B cell (primary cell): ENCODE measurements at places on chromosomes 13 and 19.

- DNase-seq, result no peak
Observed at GRCh38 chr13:78409172-78409571, 194.2 kb downstream of the POU4F1 start.

GRCh38 chr13:40422588-40423235 is 243.7 kb downstream of the FOXO1 start:
- no peak for DNase-seq

DNA sequence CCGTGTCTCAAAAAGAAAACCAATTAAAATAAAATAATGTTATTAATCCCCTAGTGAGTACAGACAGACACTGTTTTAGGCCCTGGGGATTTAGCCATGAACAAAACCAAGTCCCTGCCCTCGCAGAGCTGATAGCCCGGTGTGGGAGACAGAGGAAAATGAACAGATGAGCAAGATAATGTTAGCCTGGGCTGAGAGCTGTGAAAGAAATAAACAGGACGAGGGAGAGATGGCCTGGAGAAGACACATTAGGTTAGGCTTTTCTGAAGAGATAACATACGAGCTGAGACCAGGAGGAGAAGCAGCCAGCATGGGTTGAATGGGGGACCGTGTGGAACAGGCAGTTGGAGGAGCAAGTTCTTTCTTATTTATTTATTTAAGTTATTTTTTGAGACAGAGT is 9.0 kb downstream of the RELB start:
- no peak for DNase-seq

DNA sequence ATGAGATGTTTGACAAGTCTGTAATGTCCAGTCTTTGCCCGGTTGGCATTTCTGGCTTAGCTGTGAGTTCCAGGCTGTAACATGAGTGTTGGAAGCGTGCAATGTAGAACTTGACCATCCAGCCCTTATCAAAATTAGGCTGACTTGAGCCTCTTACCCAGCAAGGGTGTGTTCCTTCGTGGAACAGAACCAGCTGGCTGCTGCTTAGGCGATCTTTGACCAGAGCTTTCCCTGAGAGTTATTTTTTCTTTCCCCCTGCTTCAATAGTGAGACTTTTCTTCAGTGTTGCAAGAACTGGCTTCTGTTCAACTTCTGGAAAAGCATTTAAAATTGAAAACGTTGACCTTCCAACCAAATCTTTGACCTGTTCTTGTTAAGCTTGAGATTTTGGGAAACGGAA is 6.5 kb downstream of the TNFSF13B start:
- no peak for DNase-seq

GRCh38 chr19:46408664-46409039 is 4.7 kb downstream of the CCDC8 start:
- DNase-seq, result no peak

GRCh38 chr19:33551676-33552075 is 30.1 kb upstream of the PEPD start:
- no peak for DNase-seq

- DNase-seq, result peak; percentile 35
Observed at GRCh38 chr19:38389101-38389925, 816 bp downstream of the SPRED3 start.

DNA sequence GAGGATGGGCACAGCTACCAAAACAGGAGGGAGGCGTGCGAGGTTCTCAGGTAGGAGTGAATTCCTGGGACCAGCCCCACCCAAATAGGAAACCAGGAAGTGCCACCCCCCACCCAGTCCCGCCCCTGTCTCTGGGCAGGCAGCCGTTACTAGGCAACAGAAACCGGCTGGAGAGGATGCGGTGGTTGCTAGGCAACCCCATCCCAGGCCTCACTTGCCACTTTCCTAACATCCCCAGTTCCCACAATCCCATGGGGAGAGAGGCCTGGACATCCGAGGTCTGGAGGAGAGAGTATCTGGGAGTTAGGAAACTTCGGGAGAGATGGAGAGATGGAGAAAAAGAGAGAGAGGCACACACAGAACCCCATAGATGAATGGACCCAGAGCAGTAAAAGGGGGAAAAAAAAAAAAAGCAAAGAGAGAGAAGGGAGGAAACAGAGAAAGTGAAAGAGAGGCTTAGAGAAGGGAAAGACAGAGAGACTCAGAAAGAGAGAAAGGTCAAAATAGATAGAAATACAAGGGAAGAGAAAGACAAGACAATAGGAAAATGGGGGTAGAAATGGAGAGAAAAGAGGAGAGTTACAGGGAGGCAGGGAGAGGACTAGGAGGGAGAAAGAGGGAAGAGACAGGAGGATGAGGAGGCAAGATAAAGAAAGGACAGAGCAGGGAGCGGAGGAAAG is 3.8 kb downstream of the GRIK5 start:
- DNase-seq, result no peak

DNA sequence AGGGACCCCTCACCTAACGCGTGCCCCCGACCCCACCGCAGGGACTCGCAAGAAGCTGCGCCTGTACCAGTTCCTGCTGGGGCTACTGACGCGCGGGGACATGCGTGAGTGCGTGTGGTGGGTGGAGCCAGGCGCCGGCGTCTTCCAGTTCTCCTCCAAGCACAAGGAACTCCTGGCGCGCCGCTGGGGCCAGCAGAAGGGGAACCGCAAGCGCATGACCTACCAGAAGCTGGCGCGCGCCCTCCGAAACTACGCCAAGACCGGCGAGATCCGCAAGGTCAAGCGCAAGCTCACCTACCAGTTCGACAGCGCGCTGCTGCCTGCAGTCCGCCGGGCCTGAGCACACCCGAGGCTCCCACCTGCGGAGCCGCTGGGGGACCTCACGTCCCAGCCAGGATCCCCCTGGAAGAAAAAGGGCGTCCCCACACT is 4.7 kb upstream of the MYBPC2 start:
- peak; percentile 94 for DNase-seq

GRCh38 chr13:24664726-24665409 is 15.3 kb upstream of the ATP12A start:
- no peak for DNase-seq

DNA sequence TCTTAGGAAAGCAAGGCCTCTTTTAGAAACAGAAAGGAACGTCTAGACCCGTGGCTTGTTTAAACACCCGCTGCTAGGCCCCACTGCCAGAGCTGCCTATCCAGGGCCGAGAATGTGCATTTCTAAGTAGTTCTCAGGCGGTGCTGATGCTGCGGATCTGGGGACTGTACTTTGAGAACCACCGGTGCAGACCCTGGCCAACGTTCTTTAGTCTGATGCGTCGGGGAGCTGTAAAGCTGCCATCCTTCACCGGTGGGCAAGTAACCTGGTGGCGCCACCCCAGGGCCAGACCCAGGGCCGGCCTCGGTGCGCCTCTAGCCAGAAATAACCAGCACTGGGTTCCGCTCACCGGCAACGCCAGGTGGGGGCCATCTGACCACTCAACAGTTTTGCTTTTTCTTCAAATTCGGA is 47.1 kb downstream of the TGDS start:
- DNase-seq, result no peak

GRCh38 chr19:33627526-33627925 is 5.8 kb downstream of the CHST8 start:
- DNase-seq, result no peak

- DNase-seq, result peak; percentile 69
Observed at GRCh38 chr19:42596391-42597072, 1.8 kb upstream of the CEACAM8 start.

- no peak for DNase-seq
Observed at GRCh38 chr13:45782327-45783045, 69.1 kb downstream of the SIAH3 start.

DNA sequence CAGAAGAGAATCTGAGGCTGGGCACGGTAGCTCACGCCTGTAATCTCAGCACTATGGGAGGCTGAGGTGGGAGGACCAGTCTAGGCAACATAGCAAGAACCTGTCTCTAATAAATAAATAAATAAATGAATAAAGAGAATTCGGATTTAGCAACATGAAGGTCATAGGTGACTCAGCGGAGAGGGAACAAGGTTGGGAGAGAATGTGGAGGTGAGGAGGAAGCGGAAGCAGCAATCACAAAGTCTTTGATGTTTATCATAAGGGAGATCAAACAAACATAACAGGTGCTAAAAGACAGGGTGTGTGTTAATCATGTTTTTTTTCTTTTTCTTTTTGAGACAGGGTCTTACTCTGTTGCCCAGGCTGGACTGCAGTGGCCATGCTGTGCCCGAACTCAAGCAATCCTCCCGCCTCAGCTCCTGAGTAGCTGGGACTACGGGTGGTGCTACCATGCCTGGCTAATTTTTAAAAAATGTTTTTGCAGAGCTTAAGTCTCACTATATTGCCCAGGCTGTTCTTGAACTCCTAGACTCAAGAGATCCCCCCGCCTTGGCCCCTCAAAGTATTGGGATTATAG is 16.3 kb downstream of the PBX4 start:
- no peak for DNase-seq

DNA sequence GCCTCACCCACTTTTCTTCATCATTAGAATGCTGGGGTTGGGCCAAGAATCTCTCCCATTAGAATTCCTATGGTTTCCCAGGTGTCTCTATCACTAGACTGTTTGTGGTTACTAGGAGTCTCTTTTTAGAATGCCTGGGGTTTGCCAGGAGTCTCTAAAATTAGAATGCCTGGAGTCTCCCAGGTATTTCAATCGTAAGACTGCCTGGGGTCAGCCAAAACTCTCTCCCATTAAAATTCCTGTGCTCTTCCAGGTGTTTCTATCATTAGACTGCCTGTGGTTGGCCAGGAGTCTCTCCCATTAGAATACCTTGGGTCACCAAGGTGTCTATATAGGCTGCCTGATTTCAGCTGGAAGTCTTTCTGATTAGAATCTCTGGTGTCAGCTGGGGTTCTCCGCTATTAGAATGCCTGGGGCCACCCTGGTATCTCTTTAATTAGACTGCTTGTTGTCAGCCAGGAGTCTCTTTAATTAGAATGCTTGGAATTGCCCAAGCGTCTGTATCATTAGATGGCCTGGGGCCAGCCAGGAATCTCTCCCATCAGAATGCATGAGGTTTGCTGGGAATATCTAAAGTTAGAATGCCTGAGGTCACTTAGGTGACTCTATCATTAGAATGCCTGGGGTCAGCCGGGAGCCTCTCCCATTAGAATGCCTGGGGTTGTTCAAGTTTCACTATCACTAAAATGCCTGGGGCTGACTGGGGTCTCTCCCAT is 1479.2 kb downstream of the UQCRFS1 start:
- no peak for DNase-seq

- no peak for DNase-seq
Observed at GRCh38 chr13:32988608-32989289, 27.5 kb upstream of the KL start.

DNA sequence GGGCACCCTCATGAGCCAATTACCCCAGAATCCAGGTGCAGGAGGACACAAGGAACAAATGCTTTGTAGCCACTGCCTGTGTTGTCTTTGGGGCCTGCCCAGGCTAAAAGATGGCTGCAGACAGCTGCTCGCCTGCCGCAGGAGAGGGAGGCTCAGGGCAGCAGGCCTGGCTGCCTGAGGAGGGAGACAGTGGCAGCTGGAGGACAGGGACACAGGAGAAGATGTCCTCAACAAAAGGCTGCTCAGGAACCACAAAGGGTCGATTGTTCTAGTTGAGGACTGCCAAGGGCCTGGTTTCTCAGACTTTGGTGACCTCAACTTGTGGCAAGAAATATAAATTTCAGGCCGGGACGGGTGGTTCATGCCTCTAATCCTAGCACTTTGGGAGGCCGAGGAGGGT is 7.6 kb downstream of the SIRT2 start:
- DNase-seq, result no peak

GRCh38 chr13:50156561-50157127 is 141.4 kb downstream of the KCNRG start:
- DNase-seq, result no peak

GRCh38 chr13:110503037-110503901 is 58.3 kb downstream of the RAB20 start:
- DNase-seq, result no peak

GRCh38 chr13:109113427-109113826 is 484.0 kb downstream of the MYO16 start:
- DNase-seq, result no peak

- no peak for DNase-seq
Observed at GRCh38 chr19:17889609-17890214, 18.0 kb downstream of the SLC5A5 start.

DNA sequence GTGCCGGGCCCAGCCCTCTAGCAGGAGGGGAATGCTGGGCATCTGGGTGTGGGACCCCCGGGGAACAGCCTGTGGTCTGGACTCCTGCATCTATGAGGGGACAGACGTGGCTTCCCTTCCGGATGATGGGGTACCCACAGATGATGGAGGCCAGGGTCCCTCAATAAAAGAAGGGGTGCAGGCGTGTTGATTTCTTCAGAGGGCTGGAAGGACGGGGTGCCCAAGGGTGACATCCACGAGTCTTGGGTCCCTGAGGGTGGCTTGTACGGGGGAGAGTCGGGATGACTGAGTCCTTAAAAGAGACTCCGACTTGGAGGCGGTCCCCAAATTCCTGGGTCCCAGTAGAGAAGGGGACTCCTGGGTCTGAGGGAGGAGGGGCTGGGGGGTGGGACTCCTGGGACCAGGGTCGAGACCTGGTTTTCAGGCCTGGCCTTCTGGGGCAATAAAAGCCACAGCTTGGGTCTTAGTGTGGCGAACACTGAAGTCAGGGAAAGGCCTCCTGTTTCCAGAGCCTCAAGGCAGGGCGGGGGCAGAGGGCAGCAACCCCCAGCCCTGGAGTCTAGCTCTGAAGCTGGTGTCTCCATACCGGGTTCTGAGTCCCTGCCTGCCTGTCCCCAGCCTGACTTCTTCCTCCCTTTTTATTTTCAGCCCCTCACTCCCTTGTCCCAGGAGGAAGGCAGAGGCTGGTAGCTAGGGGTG is 459 bp upstream of the GRIN2D start:
- DNase-seq, result no peak

- no peak for DNase-seq
Observed at GRCh38 chr19:18863843-18864362, 32.1 kb downstream of the CERS1 start.

- peak; percentile 68 for DNase-seq
Observed at GRCh38 chr13:43054803-43055802, 31.7 kb downstream of the DNAJC15 start.

DNA sequence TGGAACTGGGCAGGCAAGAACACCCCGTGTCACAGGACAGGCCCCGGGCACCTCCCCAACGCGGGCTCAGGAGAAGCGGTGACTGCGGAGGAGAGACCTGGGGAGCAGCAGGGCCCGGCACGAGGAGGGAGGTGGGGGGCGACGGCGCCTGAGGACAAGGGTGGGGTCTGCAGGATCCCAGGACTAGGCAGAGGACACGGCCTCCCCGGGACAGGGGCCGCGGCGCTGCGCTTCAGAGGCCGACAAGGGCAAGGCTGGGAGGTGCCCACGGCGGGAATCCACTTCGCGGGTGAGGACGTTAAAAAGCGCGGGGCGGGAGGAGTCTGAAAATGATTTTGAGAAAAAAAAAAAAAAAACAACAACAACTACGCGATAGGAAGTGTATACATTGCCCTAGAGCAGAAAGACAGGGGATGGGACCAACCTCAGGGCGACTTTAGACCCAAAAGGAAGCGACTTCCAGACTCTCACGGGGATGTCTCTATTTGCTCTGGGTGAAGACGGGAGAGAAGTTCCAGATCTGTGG is 44.9 kb downstream of the ZNF611 start:
- no peak for DNase-seq
